ENCODE measurements at places on chromosomes 11 and 22. TPM values are rescaled to one million over a fixed set of nuclear protein-coding genes. Genes with fewer than 3 reads are reported as not detected.

GRCh38 chr22:24413271-24413670, 14.1 kb upstream of the ADORA2A start:
- no peak for DNase-seq

- DNase-seq = no peak
These were observed 3.2 kb downstream of the SEZ6L start for GRCh38 chr22:26172389-26172990.

Gene KDELR3
- 16.7 TPM for polyA plus RNA-seq

Gene MS4A15
- polyA plus RNA-seq = not detected

DNA sequence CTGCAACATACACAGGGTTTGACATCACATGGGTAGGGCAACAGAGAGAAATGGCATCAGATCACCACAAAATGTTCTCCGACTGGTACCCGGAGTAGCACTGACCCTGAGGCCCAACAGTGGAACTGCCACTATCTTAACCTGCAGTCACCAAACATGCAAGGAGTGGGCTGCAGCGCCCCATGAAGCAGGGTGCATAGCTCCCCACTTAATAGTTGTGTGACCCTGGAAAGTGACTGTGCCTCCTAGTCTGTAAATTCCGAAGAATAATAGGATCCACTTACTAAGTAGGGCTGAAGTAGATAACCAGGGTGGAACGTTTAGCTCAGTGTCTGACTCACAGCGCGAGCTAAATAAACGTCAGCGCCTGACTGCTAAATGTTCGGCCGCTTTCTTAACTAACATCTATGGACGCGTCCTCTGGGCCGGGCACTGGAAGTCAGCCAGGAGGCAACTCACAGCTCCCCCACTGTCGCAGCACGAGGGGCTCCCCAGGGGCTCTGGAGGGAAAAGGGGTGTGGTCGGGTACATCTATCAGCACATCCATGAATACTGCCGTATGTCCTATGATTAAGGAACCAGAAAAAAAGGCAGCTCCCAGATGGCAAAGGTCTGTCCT, 777 bp downstream of the LTO1 start:
- DNase-seq = no peak

DNA sequence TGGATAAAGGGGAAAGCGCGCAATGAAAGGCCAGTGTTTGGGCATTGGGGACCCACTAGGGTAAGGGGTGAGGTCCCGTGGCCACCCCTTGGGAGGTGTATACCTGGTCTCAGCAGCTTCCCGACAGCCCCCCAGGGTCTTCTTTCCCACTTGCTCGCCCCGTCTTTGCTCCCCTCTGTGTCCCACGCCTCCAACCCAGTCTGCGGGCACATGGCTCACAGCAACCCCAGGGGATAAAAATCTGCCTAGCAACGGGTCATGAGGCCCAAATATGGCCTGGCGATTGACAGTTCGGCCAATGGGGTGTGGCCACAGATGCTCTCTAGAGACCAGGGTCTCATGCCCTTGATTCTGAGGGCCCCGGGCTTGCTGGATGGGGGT, 41.6 kb downstream of the AHNAK start:
- DNase-seq = no peak

DNA sequence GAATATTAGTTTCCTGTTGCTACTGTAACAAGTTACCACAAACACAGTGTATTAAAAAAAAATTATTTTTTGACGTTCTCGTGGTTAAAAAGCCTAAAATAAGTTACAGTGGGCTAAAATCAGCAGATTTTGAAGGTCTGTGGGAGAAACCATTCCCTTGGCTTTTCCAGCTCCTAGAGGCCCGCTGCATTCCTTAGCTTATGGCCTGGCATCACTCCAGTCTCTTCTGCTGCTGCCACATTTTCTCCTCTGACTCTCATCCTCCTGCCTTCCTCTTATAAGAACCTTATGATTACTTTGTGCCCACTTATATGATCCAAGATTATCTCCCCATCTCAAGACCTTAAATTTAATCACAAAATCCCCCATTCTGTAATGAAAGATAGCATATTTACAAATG, 392.7 kb downstream of the GUCY1A2 start:
- DNase-seq = no peak

DNA sequence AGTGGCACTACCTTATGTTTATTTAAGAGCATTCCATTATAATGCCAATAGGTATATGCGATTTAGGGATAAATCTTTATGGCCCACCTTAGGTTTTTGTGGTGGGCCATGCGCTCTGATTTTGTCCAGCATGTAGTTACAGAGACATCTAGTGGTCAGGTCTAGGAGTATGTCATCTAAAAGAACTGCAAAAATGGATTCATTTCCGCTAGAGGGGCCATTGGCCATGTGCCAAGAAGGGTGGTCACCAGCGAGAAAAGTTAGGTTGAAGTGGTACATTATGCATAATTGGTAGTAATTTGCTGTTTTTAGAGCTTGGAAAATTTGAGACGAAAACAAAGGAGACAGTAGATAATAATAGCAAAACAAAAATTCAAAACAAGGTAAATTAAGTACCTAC, 27.7 kb downstream of the LRRC4C start:
- DNase-seq = no peak

DNA sequence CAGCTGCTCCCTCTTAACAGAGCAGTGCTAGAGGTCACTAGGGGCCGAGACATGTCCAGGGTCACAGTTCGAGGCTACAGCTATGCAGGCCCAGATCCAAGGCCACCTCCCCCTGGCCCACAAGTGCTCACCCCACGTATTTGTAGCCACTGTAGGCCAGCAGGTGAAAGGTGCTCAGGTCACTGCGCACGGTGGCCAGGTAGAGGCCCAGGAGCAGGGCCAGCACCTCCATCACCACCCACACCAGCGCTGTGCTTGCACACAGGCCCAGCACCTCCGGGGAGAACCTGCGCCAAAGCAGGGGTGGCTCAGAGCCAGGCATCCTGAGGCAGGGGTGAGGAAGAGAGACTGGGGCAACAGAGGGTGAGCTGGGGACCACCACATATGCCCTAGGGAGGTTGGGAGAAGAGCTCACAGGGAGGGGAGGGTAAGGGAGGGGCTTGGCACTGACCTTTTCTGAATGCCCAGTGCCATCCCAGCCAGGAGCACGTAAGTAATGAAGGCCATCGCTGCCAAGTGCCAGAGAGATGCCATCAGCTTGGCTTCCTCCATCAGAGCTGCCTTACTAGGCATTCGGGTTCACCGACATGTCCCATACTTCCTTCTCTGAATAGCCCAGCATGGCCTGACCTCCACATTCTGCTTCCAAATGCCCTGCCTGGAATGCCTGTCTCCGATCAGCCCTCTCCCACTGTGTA, 3.5 kb downstream of the YIF1A start:
- DNase-seq = no peak

GRCh38 chr11:65423516-65424204, 1.1 kb downstream of the NEAT1 start:
- no peak for DNase-seq

- DNase-seq = no peak
These were observed 115.2 kb downstream of the DDX10 start for GRCh38 chr11:108780119-108780518.

Gene LRRN4CL
- polyA plus RNA-seq = 1.3 TPM

GRCh38 chr22:36493690-36494110, 12.3 kb upstream of the TXN2 start:
- no peak for DNase-seq

DNA sequence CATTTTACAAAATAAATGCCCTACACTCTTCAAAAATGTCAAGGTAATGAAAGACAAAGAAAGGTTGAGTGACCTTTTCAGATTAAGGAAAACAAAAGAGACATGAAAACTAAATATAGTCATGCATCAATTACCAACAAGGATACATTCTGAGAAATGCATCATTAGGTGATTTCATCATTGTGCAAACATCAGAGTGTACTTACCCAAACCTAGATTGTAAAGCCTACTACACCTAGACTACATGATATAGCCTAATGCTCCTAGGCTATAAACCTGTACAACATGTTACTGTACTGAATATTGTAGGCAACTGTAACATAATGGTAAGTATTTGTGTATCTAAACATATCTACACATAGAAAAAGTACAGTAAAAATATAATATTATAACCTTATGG, 26.7 kb downstream of the INTS4 start:
- no peak for DNase-seq

GRCh38 chr22:44181033-44181911, 547 bp downstream of the PARVG start:
- DNase-seq = no peak

DNA sequence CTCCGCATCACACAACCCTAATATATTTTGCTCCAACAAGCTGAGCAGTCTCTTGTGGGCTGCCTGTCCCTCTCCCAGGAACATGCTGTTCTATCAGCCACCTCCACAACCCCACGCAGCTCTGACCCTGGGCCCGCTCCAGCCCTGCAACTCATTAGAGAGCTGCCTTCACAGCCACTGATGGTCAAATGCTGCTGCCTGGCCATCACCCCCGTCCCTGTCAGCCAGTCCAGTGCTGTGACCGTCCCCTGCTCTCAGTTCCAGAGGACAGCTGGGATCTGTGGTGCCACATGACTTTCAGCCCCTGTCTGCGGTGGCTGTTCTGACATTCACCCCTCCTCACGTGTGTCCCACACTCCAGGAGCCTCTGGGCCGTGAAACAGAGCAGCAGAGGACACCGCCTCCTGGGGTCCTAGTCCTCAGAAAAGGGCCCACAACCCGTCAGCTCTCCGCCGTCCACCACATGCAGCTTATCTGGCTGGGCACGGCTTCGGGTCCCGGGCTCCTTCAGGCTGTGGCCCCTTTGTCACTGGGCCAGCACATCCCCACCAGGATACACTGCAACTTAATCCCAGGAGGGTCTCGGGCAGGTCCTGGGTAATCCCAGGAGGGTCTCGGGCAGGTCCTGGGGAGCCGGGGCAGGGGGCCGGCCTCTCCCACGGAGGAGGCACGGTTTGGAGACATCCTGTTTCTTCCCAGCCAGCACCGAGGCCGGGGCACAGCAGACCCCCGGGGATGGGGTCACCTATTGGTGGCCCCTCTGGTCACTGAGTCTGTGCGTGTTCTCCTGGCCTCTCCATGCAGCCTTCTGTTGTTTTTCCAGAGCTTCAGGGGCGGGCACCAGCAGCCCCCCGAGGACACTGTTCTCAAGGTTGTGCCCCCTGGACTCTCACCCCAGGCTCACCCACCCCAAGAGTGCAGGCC, 15.1 kb downstream of the CRELD2 start:
- no peak for DNase-seq

- DNase-seq = no peak
These were observed 25.9 kb downstream of the TUG1 start for GRCh38 chr22:30994960-30995359.

DNA sequence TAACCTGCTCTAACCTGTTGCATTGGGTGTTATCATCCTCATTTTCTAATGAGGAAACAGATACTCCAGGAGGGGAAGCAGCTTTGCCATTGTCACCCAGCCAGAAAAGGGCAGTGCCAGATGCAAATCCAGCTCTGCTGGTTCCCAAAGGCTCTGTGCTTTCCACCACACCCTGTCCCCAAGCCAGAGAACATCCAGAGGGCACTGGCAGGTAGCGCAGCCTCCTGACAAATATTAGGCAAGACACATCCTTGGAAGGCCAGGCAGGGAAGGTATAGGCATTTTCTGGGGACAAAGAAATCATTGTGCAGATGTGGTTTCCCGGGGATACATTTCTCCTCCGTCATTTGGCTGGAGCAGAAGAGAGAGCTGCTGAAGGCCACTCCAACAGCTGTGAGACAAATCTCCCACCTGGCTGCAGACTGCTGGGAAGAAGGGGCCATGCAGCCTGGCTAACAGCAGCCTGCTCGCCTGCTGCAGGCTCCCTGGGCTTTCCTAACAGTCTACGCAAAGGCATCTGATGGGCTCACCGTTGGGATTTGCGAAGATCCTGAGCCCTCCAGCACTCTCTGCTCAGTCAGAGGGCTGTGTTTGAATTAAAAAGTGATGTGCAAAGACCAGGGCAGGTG, 93.9 kb upstream of the PITPNB start:
- no peak for DNase-seq

DNA sequence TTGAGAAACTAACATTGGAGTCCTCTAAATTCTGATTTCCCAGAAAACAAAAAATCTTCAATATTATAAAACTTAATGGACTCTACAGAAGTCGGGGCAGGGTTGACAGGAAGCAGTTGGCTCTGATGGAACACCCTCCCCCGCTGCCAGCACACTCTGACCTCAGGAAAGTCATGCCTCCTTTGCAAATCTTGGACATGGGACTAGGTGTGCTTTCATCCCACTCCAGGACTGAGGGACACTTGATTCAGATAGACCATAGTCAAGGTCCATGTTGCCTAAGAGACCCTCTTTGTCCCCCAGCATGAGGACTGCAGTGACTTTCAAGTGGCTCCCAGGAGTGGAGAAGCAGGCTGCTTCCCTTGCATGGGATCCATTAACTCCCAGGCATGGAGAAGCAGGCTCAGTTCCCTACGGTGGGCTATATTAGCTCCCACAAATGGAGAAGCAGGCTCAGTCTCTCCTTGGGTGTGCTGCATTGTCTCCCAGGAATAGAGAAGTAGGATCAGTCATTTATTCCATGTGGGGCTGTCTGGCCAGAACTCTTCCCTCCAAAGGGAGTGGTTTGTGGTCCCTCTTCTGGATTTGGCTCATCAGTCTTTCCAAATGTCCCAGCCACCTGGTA, 38.3 kb downstream of the C22orf31 start:
- DNase-seq = no peak

GRCh38 chr11:13007182-13008060, 1.7 kb upstream of the RASSF10 start:
- no peak for DNase-seq

Gene MAJIN
- 0.53 TPM for polyA plus RNA-seq
